Endothelial cell of umbilical vein (primary cell): ENCODE measurements at places on chromosomes 4 and X.

DNA sequence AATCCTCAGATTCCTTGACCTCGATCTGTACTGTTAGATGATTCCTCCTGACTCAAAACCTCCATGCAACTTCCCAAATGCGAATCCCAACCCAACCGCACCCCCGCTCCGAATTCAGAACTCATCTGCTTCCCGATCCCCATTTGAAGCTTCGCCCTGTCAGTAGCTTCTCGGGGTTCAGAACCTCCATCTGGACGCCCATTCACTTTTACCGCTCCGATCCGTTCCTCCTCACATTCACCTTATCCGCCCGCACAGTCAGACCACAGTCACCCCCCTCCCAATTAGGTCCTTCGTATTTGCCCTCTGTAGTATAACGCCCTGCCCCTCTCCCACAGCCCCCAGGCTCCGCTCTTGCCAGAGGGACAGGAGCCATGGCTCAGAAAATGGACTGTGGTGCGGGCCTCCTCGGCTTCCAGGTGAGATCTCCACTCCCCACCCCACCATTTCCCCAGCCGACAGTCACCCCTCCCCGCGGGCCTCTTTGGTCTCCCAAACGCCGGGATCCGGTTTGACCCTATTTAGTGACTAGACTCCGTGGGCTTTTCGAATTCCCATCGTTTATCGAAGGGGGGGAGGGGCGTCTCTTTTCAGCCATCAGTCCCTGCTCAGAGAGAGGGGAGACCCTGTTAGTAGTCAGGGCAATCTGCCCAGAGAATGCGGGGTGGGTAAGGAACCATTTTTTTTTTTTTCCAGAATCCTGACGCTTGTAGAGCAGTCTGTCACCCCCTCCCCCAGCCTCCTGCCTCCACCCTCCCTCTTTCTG, 691 bp downstream of the MAGED1 start:
- DNase-seq = peak; percentile 16

GRCh38 chr4:180398564-180398963, 1844.6 kb upstream of the TENM3 start:
- no peak for DNase-seq

- DNase-seq = no peak
Measured at GRCh38 chr4:186104890-186105646, 564 bp downstream of the FAM149A start.

GRCh38 chr4:14841801-14842768, 160.2 kb upstream of the CPEB2 start:
- DNase-seq = no peak

DNA sequence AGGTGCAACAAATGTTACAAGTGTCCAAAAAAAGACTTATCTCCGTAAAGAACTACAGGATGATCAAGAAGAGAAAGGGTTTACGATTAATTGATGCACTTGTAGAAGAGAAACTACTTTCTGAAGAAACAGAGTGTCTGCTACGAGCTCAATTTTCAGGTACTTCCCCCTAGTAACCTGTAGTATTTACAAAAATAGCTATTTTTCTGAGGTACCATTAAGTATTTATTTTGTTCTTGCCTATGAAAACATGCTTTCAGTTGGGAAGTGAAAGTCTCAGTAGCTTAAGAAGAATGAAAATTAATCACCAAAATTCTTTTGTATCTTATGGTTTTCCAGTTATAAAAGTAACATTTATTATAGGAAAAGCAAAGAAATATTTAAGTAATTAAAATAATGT, 5.9 kb downstream of the THAP9 start:
- DNase-seq = no peak
